HT1080 (cell line): ENCODE measurements at places on chromosomes 3 and 15. TPM values are rescaled to one million over a fixed set of nuclear protein-coding genes. Genes with fewer than 3 reads are reported as not detected.

ATP13A3 gene
- total RNA-seq = 153 and 157 TPM in 2 replicates

DNA sequence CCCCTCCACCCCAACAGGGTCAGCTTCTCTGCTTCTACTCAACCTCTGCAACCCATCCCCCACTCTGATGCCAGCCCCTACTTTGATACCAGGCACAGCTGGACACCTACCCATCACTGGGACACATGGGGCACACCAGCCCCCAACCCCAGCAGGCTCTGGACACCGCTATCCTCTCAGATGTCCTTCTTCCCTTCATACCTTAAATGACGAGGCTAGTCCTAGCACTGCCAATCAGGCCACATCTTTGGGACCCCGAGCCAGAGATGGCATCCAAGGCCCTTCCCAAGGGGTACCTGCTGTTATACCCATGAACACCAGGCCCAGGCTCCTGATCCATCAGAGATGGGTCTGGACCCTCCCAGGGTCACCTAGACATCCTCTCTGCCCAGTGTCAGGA is 10.6 kb downstream of the POC1A start:
- DNase-seq = no peak

MED12L gene
- total RNA-seq = 1.5 and 2.0 TPM in 2 replicates

- DNase-seq = no peak
These were observed 76.6 kb downstream of the ETV5 start for GRCh38 chr3:186032321-186032720.

GRCh38 chr15:99181545-99181971 is 67.8 kb downstream of the TTC23 start:
- DNase-seq = no peak

DNA sequence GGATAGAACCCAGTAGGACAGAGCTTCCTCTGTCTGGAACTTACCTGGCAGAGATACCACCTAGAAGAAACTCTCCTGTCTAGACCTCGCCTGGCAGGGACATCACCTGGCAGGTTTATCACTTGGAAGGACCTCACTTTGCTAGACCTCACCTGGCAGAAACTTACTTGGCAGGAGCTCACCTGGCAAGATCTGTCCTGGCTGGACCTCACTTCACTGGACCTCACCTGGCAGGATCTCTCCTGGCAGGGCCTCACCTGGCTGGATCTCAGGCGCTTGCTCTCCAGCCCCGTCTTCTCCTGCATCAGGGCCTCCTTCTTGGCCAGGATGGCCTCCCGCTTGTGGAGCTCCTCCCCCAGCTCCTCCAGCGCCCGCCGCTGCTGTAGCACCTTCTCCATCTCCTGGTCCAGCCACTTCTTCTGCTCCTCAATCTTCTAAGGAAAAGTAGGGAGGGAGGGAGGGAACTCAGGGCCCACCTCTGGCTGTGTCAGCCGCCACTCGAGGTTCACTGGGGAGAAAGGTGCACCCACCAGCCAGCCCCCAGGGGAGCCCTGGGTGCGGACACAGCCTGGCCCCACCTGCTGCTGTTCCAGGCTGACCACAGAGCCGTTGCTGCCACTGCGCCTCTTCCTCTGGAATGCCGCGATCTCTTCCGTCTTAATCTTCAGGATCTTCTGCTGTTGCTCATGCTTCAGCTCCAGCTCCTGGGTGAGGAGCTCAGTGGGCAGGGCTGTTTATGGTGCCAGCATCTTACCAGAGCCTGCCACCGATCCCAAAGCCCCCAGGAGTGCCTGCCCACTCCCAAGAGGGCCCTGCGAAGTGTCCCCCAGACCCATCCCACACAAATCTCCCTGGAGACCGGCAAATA is 22.5 kb downstream of the KIF7 start:
- DNase-seq = no peak

- no peak for DNase-seq
These were observed 347 bp downstream of the HACL1 start for GRCh38 chr3:15601046-15601398.

DNA sequence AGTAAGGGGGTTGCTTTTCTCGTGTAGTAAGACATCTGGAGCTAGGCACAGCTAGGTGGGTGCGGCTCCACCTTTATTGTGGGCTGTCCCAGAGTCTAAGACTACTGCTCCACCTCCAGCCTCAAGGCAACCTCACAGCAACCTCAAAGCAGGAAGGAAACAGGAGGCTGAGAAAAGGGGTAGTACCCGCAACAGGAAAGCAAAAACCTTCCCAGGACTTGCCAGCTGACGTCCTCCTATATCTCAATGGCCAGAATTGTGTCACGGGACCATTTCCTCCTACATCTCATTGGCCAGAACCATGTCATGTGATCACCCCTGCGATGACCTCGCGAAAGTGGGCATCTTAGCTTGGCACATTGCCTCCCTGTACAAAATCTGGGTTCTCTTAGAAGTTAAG is 4.3 kb upstream of the GPR160 start:
- DNase-seq = peak; percentile 46

ADAMTSL3 gene
- total RNA-seq = 0.03 TPM in 1 of 2 replicates, not detected in the other

- DNase-seq = no peak
These were observed 32.6 kb upstream of the TBC1D5 start for GRCh38 chr3:17775073-17775472.

PLA2G4B gene
- total RNA-seq = 1.1 and 3.1 TPM in 2 replicates

- no peak for DNase-seq
These were observed 34.9 kb downstream of the MORF4L1 start for GRCh38 chr15:78907577-78907976.

DNA sequence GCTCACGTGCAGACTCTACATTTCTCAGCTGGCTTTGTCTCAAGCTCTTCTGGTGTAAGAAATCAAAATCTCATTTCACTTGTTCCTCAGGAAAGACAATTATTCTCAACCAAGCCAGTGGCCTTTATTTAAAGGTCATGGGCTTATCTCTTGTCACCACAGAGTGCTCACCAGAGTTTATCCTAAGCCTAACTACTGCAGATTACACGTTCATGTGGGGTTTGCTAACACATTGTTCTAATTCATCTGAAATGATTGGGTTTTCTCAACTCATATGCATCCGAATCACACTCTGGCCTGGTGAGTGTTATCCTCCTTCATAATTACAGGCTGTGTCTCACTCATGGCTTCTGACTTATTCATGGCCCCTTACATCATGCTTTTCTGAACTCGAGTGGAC is 83.3 kb upstream of the TSC22D2 start:
- no peak for DNase-seq

EBLN2 gene
- total RNA-seq = 1.6 and 1.9 TPM in 2 replicates

C3orf49 gene
- total RNA-seq = 0.16 TPM in 1 of 2 replicates, not detected in the other

DNA sequence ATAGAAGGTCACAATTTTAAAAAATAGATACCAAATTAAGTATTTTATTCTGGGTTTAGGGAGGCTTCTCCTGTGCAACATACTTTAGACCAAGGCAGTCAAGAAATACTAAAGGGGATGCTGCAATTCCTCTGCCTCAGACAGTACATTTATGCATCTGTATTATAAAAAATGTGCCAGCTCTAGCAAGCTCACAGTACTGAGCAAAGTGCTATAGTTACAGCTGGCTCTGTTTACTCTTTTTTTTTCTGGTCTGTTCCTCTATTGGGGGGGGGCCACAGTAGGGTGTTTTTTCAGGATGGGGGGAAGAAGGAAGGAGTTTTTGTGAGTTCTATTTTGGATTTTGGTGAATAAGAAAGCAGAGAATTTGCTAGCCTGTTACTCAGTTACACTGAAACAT is 185.0 kb downstream of the TIGIT start:
- DNase-seq = no peak

DNA sequence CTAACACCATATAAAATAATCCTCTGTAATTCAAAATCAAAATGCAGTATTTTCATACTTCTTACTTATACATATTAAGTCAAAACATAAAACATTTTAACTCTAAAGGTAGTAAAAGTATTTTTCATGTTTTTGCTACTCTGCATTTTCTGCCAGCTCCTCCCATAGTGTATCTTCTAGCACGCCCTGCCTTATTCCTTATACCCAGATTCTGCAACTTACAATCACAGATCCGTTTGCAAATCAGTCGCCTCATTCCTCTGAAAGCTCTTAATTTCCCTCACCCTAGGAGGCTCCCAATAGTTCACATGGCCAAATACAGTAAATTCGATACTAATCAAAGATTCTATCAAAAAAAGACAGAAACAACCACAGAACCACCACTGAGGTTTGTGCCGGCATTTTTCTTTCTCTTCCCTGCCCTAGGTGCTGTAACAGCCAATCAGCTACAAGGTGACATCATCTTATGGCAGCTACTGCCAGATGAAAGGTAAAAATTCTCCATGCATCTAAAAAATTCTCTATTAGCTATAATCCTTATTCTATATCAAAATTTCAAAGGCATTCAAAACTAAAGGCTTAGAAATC is 72.9 kb downstream of the CLASP2 start:
- no peak for DNase-seq

GRCh38 chr15:80957976-80958375 is 31.6 kb downstream of the MESD start:
- no peak for DNase-seq

ATP13A5 gene
- total RNA-seq = 0.03 TPM in 1 of 2 replicates, not detected in the other

GRCh38 chr3:113546414-113546893 is 14.1 kb downstream of the SIDT1 start:
- no peak for DNase-seq

DNA sequence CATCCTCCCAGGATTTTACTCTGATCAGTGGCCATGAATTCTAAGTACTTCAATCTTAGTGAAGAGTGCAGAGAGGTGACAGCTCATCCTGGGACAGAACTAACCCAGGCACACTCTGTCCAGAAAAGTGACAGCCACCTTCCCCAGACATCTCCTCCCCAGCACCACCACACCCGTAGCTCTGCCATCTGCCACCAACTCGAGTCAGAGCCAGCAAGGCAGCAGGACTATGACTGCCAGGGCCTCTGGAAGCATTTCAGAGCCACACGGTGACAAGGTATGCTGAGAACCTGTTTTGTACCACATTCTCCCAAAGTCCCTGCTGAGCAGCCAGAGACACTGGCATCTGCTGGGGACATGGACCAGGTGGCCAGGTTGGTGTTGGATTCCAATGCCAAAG is 71.0 kb downstream of the NTRK3 start:
- DNase-seq = no peak

MST1R gene
- 1.2 TPM in 2 replicates for total RNA-seq
